ENCODE measurements at places on chromosomes 3 and 15.

- H3K4me1 ChIP-seq, result no peaks in the 10 kb centered on the region
- no peaks in the 10 kb centered on the region for H3K27me3 ChIP-seq
- no peak for DNase-seq
- no peak overlapping the region for H3K27ac ChIP-seq
- H3K4me3 ChIP-seq, result no peak overlapping the region
- H3K36me3 ChIP-seq, result no peaks in the 10 kb centered on the region
Measured at GRCh38 chr3:55903680-55904079, 416.6 kb upstream of the WNT5A start.

DNA sequence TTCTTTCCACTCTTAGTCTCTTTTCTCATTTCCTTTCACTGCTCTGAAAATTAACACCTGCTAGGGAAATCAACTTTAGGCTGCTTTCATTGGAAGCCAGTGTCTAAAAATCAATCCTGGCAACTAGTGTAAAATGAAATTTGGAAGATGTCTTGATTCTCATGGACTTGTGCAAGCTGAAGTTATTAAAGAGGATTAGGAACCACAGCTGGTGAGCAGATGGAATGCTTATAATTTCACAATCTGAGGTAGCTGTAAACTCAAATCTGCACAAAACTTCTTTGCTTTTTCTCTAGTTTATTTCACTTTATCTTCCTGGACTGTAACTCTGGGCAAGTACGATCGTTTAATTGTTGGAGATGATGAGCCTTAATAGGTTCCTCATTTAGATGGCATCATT lies 175.6 kb downstream of the GHSR start:
- no peaks in the 10 kb centered on the region for H3K27me3 ChIP-seq
- H3K27ac ChIP-seq, result no peak overlapping the region
- H3K36me3 ChIP-seq, result no peaks in the 10 kb centered on the region
- DNase-seq, result no peak

DNA sequence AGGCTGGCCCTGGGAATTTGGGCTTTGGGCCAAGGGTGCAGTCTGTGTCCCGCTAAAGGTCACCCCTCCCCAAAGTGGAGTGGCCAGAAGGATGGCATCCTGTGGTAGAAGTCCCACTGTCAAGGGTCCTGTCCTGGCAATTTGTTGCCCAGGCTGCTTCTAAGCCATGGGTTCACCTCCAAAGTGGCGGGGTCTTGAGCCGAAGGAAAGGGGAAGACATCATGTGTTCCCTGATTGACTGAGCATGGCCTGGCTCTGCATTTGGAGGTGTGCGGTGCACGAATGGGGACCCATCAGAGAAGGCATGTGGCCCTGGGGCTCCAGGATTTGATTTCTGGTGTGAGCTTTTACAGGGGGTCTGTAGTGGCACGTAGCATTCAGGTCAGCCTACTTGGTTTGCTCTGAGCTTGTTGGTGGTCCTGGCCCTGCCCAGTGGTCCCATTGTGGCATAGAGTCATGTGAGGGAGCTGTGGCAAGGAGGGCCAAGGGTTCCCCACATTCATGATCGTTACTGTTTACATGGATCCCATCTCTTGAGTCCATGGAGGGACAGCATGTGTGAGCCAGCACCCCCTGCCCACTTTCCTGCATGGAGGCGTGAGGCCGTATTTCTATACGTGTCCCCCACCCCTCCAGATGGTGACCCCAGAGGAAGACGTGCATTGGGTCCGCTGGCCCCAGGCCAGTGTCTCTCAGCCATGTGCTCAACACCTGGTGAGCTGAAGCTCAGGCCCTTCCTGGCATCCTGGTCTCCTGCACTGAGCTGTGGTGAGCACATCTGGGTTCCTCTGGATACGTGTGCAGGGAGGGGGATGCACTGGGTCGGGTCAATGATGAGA lies 225.1 kb downstream of the SNRPN start:
- H3K27ac ChIP-seq, result no peak overlapping the region
- no peaks in the 10 kb centered on the region for H3K36me3 ChIP-seq
- no peak for DNase-seq
- H3K27me3 ChIP-seq, result no peaks in the 10 kb centered on the region

DNA sequence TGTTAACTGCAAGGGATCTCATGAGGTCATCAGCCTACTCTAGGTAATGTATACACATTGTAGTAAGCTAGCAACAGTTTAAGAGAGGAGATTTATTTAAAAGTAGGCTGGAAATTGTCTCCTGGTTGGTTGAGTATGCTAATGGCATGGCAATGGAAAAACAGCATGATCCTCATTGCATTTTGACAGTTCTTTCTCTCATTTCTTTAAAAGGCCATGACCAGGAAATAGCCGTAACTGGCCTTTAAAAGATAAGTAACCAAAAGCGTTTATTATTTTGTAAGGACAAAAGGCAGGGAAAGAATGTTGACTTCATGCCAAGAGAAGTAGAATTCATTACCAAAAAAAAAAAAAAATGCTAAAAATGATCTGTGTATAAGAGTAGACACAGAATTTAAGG lies 310.3 kb downstream of the FGF12 start:
- no peak for DNase-seq
- H3K27me3 ChIP-seq, result peaks cover 16% of the 10 kb centered on the region
- no peaks in the 10 kb centered on the region for H3K4me1 ChIP-seq
- H3K4me3 ChIP-seq, result no peak overlapping the region
- no peak overlapping the region for H3K27ac ChIP-seq

GRCh38 chr3:62036726-62037125 lies 336.6 kb downstream of the FEZF2 start:
- no peaks in the 10 kb centered on the region for H3K27me3 ChIP-seq
- no peaks in the 10 kb centered on the region for H3K4me1 ChIP-seq
- H3K27ac ChIP-seq, result no peak overlapping the region

- no peak overlapping the region for H3K4me3 ChIP-seq
- H3K27ac ChIP-seq, result no peak overlapping the region
- H3K27me3 ChIP-seq, result no peaks in the 10 kb centered on the region
- H3K36me3 ChIP-seq, result no peaks in the 10 kb centered on the region
- H3K4me1 ChIP-seq, result no peaks in the 10 kb centered on the region
- DNase-seq, result no peak
Measured at GRCh38 chr3:157938154-157938779, 168.0 kb downstream of the SHOX2 start.

Measured in common myeloid progenitor, CD34-positive (primary cell).